ENCODE measurements at places on chromosomes 5 and 9.

GRCh38 chr9:109072821-109073435 lies 46.8 kb downstream of the TMEM245 start:
- peak; percentile 40 for DNase-seq

DNA sequence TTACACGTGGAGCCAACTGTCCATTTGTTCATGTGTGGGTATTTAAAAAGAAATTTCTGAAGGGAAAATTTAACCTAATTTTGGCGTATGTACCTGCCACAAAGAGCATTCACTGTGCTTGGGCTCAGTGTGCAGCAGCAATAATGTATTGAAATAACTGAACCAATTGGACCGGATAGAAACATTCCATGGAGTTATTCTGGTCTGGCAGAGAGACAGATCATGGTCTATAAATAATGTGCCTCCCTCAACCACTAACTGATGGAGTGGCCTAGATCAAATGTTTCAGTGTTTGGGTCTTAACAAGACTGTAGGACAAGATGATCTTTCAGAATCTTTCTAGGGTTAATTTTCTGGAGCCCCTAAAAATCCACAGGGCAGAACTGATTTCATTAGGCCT lies 469.7 kb downstream of the PRELID2 start:
- DNase-seq = no peak

GRCh38 chr9:94783928-94784327 lies 57.4 kb downstream of the AOPEP start:
- DNase-seq = no peak

GRCh38 chr5:139634541-139634940 lies 13.6 kb upstream of the CXXC5 start:
- no peak for DNase-seq

- peak; percentile 82 for DNase-seq
These were observed 47.2 kb upstream of the LIFR start for GRCh38 chr5:38603691-38604090.

DNA sequence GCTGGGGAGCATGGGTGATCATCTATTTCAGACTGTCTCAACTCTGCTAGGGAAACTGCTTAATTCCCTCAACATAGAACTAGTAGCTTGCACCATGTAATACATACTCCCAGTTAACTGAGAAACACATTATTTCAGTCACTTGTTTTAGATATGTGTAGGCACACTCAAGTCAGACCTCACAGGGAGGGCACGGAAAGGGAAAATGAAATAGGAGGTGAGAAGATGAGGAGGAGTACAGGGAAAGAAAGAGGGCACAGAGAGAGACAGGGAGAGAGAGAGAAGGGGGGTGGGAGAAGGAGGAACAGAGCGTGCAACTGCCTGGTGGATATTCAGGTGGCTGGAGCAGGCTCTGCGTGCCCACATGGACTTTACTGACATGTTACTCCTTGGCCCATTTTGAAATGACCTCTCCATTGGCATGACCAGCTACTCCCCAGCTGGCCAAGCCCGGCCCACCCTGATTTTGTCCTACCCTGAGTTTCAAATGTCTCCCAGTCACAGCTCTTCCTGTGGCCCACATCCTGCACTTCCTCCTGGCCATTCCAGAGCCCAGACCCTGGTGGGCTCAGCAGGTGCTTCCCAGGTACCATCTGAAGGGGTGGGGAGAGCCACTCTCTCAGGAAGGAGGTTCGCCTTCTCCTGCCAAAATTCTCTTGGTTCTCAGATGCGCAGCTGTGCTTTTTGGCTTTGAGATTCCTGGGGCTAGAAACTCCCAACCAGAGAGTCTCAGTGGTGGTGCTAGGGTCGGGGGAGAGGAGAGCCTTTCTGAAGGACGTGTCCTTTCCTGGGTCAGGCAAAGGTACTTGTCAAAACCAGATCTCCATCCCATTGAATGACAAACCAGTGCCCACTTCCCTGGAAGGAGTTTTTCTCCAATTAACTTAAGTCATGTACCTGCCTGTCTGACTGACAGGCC lies 229.4 kb downstream of the FSTL4 start:
- no peak for DNase-seq

DNA sequence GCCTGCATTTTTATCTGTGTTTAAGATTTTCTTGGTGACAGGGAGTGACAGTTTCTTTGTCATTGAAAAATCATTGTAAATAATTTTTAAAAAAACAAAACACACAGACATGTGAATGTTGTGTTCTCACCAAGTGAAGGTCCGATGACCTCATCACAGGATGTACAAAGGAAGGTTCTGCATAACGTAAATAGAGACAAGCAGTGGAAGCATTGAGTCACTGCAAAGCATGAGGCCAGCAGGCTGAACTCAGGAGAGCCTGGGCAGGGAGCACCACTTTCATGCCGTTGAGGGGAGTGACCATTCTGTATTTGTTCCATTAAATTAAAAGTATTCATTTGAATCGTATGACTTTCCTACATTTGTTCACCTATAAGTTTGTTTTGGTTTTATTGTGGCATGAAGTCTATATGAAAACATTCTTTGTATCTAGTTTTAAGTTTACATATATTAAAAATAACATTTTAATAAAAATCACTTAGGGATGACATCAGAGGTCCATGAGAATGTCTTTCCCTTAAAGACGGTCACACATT lies 70.4 kb upstream of the TLE1 start:
- peak; percentile 87 for DNase-seq

- DNase-seq = no peak
These were observed 9.1 kb upstream of the ERMP1 start for GRCh38 chr9:5841771-5842573.

- no peak for DNase-seq
These were observed 7.6 kb upstream of the SLC9A3 start for GRCh38 chr5:531749-532315.

GRCh38 chr5:56360816-56361215 lies 127.7 kb upstream of the ANKRD55 start:
- DNase-seq = no peak

- peak; percentile 15 for DNase-seq
These were observed 68.2 kb upstream of the SMC2 start for GRCh38 chr9:104025945-104026344.

GRCh38 chr5:58315794-58316193 lies 144.1 kb downstream of the PLK2 start:
- no peak for DNase-seq

- DNase-seq = peak; percentile 48
These were observed 45.4 kb upstream of the MYOT start for GRCh38 chr5:137822158-137822764.

DNA sequence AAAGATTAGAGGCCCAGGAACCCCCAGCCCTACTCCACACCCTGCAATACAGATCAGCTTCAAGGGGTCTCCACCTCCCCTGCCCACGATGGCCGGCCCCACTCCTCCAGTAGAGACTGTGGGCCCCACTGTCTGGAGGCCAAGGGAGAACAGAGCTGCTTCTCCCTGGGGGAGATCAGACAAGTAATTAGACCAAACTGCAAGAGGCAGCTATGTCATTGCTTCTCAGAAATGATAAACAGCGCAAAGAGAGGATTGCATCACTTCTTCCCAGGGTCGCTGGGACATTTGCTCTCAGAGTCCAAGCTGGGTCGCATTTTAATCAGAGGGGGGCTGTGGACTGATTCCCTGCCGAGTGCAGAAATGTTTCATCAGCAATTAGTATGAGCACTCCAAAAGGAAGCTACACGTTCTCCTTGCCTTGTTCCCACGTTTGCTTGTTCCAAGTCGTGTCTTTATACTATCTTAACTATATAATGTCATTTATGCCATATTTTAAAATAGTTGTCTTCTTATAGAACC lies 59.9 kb downstream of the ROPN1L start:
- peak; percentile 43 for DNase-seq

DNA sequence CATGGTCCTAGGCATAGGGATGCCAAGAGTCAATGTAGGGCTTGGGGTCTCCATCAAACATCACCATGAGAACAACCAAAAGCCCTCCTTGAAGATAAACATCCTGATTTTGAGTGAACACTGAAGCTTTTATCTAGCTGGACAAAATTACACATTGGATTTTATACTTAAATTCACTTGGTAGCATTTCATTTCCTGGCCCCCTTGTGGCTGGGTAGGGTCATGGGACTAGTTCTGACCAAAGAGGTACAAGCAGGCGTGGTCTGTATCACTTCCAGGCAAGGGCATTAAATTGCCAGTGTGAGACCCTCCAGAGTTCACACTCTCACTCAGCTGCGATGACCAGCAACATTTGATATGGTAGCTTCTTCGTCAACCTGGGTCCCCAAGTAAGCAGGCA lies 320.3 kb downstream of the ACTL7B start:
- DNase-seq = no peak

DNA sequence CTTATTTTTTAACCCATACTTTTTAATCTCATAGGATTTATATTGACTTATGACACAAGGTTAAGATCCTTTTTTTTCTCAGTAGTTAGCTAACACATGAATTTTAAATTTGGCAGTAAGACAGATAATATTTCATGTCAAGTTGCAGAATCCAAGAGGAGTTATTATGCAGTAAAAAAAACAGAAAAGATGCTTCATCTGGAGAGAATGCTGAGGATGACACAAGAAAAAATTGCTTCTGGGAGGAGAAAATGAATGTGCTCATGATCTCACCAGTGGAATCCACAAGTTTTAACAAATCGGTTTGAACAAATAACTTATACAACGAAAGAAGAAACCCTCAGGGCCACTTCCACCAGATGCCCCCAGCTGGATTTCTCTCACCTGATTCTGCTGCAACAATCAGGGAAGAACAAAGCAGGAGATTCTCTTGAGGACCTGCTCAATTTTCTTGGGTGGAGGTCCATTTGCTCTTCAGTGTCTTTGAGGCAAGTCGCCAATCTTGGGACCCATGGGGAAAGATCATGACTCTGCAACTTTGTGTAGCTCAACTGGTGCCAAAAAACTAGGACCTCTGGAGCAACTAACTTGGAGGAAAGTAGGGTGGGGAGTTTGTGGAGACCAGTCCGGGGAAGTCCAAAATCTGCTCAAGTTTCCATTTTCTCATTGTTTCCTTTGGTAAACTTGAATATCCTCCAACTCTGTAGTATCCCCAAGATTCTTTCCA lies 50.5 kb upstream of the TNFSF15 start:
- peak; percentile 65 for DNase-seq

GRCh38 chr5:133838286-133838685 lies 130.1 kb downstream of the C5orf15 start:
- DNase-seq = no peak

- DNase-seq = peak; percentile 2
These were observed 180.2 kb downstream of the ALDH1A1 start for GRCh38 chr9:72772661-72773060.

GRCh38 chr5:135307143-135307903 lies 91.7 kb downstream of the MACROH2A1 start:
- DNase-seq = no peak

DNA sequence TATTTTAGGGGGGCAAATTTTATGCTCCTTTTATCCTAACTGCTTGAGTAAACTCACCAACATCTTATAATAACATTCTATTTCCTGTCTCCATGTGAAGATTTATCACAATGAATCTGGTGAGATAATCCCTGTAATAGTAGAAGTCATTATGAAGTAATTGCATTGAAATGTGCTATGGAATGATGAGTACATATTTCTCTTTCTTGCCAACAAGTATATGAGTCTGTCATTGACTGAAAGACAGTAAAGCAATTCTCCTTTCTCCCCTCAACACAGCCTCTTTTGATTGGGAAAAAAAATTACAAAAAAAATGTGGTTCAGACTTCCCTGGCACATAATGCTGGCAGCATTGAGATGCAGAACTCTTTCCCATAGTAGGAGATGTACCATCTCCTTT lies 459.2 kb upstream of the RGMB start:
- peak; percentile 52 for DNase-seq

DNA sequence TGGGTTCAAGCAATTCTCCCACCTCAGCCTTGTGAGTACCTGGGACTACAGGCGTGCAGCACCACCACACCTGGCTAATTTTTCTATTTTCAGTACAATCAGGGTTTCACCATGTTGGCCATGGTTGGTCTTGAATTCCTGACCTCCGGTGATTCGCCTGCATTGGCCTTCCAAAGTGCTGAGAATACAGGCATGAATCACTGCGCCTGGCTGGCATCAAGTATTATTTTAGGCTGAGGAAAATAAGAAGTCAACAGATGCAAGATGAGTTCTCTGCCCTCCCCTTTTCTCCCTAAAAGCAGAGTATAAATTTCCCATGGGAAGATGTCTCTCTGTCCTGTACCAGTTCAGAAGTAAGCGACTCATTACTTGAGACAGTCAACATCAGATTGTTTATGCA lies 71.5 kb downstream of the ELAVL2 start:
- no peak for DNase-seq

All from fibroblast of villous mesenchyme (primary cell).